ENCODE measurements at places on chromosomes 2 and 18.

GRCh38 chr2:182207049-182207746 is 219.6 kb downstream of the PDE1A start:
- no peak for DNase-seq

- peak; percentile 71 for DNase-seq
Measured at GRCh38 chr2:96142217-96143113, 2.8 kb downstream of the DUSP2 start.

DNA sequence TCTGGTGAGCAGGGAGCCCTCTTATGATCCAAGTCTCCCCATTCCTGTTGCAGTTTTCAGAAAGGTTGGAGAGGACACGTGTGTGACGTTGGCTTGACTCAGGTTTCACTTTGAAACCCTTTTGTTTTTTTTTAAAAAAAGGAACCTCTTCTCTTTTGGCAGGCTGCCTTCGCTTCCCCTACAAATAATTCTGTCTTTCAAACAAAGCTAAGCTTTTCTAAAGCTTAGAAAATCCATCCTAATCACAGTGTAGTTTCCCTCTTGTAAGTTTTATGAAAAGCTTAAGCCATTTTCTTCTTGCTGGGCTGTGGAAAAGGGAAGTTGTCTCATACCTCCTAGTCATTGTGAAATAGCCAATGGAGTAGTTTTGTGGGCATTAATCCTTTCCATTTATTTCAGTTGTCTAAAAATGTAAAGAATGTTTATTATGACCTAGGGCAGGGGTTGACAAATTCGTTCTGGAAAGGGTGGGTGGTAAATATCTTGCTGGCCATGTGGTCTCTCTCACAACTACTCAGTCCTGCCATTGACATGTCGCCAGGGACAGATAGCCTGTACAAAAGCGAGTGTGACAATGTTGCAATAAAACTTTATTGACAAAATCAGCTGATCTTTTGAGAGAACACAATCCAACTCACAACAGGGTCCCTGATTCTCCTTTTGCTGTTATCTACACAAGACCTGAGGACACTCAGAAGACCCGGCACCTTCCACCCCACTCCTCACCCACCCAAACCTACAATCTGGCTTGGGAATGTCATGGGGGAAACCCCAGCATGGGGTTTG is 878.8 kb downstream of the RNF144A start:
- no peak for DNase-seq

DNA sequence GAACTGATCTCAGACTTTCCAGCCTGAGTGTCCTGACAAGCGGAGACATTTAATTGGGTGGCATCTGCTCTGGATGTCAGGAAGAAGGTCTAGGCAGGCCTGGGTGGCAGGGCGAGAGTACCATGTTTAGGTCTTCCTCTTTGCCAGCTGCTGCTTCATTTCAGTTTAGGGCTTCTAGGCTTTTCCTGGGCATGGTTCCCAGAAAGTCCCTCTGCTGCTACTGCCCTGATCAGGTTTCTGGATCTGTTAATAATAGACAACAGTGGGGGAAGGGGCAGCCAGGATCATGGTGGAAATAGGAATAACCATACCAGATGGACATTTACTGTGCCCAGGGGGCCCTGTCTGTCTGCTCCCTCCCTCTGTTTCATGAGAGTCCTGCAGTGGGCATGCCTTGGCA is 2.3 kb upstream of the PLCD4 start:
- no peak for DNase-seq

DNA sequence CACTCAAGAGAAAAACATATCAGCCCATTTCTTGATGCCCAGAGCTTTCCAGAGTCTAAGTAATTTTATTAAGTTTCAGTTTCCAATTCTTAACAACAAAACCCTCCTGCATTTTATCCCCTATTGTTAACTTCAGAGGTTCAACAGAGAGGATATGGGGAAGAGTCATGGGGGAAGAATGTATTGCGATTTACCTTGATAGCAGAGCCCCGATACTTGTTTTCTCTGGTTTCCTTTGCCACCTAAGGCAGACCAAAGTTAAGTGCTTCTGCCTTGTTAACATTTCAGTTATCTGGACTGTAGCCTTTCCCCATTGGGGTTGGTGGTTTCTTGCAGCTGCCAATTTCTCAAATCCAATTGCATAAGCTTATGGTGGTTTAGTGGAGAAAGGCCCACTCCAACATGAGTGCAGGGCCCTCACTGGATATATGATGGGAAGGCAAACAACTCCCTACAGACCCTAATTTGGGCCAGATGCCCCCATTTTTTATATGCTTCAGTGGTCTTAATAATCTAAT is 82.0 kb upstream of the ITGB6 start:
- no peak for DNase-seq

GRCh38 chr2:28439763-28440162 is 47.1 kb downstream of the FOSL2 start:
- DNase-seq = no peak

GRCh38 chr2:96396095-96396494 is 60.5 kb downstream of the NCAPH start:
- DNase-seq = no peak

DNA sequence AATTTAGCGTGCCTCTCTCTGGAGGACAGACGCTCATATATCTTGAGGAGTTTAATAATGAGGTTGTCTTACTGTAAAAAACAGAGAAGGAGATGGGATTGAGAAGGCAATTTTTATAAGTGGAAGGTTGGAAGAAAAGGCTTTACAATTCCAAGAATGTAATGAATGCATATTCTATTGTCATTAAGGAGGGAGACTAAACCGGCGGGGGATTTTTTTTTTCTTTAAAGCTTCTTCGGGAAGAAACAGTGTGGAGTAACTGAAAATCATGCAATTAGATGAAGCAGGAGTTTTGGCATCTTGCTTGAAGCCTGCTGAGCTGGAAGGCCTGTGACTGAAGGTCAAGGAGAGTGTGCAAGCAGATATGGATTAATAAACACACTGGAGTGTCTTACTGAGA is 124.4 kb downstream of the HRH4 start:
- DNase-seq = no peak

- DNase-seq = no peak
Measured at GRCh38 chr2:222525811-222526210, 101.5 kb downstream of the SGPP2 start.

GRCh38 chr2:45388541-45389100 is 222.4 kb downstream of the SRBD1 start:
- DNase-seq = no peak

- DNase-seq = no peak
Measured at GRCh38 chr18:39841482-39842365, 2113.3 kb upstream of the PIK3C3 start.

DNA sequence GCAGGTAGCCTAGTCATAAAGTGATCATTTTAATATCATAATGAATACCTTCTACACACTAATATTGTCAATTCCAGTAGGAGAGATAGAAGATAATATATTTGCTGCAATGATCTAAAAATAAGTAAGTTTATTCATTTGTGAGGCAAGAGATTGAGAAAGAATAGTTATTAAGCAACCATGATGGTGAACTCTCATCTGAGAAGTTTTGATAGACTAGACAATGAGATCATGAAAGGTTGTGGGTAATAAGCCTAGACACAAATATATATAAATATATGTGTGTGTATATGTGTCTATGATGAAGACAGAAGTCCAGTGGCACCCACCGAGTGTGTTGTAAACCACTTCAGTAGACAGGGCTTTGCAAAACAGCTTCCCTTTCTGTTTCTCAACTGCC is 181.0 kb upstream of the CHST9 start:
- no peak for DNase-seq

DNA sequence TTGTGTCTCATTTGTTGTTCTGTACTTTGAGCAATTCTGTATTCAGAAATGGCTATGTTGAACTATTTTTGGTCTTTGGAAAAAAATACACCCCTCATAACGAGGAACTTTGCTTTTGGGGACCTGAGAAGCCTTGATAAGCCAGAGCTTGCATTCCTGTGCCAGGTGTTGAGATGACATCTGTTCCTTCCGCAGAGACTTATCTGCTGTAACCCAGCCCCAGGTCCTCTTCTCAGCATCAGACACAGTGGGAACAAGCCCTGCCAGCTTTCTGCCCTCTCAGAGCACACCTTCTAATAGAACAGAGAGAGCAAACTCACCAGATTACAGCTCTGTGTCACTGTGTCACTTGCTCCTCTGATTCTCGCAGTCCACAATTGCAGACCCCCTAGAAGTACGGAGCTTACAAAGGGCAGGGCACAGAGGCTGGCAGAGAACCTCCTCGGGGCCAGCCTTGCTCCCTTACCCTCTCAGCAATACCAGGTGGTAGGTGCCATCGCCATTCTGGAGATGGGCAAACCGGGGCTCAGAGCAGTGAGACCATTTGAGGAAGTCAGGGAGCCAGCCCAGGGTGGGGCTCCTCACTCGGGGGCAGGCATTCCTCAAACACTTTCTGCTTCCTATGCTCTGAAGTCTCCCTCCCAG is 97.4 kb downstream of the DDX1 start:
- DNase-seq = no peak

- no peak for DNase-seq
Measured at GRCh38 chr2:216033403-216033802, 20.1 kb upstream of the MREG start.

Data from activated CD8-positive, alpha-beta memory T cell treated with anti-CD3 and anti-CD28 coated beads for 1 hour (primary cell).